ENCODE measurements at places on chromosomes 16 and 17. TPM values are rescaled to one million over a fixed set of nuclear protein-coding genes. Genes with fewer than 3 reads are reported as not detected.

The KCNH4 gene
- 0.48 TPM for total RNA-seq

DNA sequence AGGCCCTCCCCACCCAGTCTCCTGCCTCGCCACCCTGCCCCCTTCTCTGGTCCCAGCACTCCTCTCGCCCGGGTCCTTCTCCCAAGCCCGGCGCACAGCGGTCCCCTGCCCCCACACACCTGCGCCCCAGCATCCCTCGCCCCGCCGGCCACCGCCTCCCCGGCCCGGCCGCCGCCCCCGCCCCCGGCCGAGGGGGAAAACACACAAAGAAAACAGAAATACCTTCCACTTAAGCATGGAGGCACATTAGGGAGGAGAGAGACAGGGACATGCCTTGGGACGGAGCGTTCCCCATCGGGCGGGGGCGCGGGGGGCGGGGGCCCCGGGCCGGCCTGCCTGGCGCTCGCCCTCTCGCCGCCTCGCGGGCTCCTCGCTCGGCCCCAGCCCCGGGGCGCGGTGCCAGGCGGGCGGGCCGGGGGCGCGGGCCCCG is 326 bp downstream of the SRCIN1 start:
- no peak for DNase-seq

The TEKT5 gene
- not detected for total RNA-seq

- DNase-seq, result no peak
Observed at GRCh38 chr17:75611851-75612429, 21.3 kb upstream of the SMIM5 start.

GRCh38 chr17:42518755-42519545 is 17.1 kb upstream of the NAGLU start:
- DNase-seq, result no peak

The KRT15 gene
- total RNA-seq, result not detected

The CORO7 gene
- 34.0 TPM for total RNA-seq

DNA sequence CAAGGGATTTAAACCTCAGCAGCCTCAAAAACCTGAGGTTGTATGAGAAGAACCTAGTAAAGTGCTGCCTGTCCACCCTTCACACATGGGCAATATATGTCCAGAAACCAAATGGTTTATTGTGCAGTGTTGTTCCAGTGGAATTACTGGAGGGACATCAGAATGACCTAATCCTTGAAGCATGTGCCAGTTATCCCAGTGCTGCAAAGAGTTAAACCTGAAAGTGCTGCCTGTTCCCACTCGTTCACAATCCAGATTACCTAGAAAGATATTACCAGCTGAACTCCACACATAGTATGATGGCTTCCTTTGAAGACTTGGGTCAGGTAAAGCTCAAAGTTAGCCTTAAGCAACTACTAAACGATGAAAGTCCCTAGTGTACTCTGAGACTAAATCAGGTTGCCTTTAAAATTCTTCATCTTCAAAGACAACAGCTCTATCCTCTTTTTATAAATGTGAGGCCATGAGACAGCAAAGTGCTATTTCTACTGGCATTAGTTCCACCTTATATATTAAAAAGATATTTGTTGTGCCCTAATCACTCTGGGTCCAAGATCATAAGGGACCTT is 133.1 kb downstream of the SNX11 start:
- no peak for DNase-seq

DNA sequence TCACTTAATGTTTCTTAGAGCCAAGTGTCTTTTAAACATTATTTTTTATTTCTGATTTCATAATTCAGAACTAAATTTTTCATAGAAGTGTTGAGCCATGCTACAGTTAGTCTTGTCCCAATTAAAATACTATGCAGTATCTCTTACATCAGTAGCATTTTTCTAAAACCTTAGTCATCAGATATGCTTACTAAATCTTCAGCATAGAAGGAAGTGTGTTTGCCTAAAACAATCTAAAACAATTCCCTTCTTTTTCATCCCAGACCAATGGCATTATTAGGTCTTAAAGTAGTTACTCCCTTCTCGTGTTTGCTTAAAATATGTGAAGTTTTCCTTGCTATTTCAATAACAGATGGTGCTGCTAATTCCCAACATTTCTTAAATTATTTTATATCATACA is 13.6 kb upstream of the BCAS3 start:
- no peak for DNase-seq

The ZNF200 gene
- 4.3 TPM for total RNA-seq

GRCh38 chr17:14838567-14838966 is 426.6 kb downstream of the PMP22 start:
- DNase-seq, result no peak

The E2F4 gene
- total RNA-seq, result 119 TPM

DNA sequence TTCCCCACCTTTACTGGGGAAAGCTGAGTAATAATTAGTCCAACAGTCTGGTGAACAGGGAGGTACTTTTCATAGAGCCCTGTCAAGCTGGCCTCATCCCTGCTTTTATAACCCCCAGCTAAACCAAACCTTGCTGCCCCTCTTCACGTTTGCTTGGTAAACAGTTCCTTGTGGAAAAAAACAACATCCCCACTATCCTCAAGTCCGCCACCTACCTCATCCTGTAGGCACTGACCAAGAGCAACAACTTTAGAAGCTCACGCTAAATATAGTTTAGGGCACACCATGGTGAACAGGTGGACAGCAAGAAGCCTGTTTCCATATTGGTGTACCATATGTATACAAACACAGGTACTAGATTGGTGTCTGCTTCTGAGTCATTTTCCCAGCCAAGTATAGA is 16.5 kb downstream of the NFE2L1 start:
- DNase-seq, result no peak

DNA sequence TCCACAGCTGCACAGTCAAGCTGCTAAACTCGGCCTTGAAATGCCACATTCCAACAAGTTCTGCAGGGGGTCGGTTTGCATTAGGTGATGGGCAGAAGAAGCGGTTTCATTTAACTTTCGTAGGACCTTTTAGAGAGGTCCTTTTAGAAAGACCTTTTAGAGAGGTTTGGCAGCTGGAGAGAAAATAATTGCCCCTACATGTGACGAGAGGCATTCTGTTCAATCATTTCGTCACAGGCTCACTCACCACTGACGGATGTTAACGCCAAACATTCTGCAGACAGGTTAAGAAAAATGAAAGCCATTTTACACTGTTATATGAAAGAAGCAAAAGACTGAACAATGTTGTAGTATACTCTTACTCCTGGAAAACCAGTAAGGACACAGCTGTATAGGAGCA is 76.5 kb upstream of the ZNF423 start:
- DNase-seq, result no peak

DNA sequence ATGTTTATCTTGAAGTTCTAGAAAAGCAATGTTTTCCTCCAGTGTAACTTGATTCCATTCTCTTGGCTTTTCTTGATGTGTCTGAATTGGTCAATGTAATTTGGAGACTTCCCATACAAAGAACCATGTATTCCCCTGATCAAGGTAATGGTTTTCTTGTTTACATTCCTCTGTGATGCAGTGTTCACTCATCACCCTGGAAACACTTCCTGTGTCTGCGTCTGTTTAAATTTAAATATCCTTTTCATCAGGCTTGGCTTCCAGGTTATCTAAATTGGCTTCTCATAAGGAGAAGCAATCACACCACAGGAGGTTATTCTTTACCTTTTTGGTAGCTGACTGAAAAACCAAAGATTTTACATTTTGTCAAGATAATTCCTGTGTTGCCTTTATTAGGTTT is 237.3 kb upstream of the WSCD1 start:
- DNase-seq, result no peak

The EFCAB13 gene
- total RNA-seq, result 3.3 TPM

GRCh38 chr16:20137194-20137593 is 63.5 kb upstream of the GPR139 start:
- DNase-seq, result no peak

The KRT31 gene
- total RNA-seq, result not detected

GRCh38 chr17:31780483-31780882 is 78.6 kb downstream of the COPRS start:
- no peak for DNase-seq

DNA sequence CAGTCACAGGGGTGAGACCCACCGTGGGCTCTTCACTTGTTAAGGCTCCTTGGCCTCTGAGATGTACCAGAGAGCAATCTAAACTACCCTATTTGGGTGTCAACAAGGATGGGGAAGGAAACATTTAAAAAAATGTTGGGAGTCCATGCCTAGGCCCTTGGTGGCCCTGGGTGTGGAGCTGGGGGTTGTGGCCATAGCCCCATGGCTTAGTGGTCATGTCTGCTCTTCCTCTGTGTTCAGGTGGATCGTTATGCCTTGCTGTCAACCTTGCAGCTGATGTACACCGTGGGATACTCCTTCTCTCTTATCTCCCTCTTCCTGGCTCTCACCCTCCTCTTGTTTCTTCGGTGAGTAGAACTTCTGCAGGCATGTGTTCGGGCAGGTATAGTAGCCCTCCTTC is 28.5 kb downstream of the GLP2R start:
- DNase-seq, result no peak

The CCL1 gene
- total RNA-seq, result not detected

GRCh38 chr17:80783971-80784370 is 207.7 kb upstream of the CHMP6 start:
- DNase-seq, result no peak

The ZNF287 gene
- total RNA-seq, result 6.8 TPM

- DNase-seq, result no peak
Observed at GRCh38 chr17:15213381-15214087, 51.6 kb downstream of the PMP22 start.

GRCh38 chr16:20271893-20272292 is 55.4 kb downstream of the GP2 start:
- no peak for DNase-seq

The NUPR1 gene
- 56.4 TPM for total RNA-seq

The MEIOC gene
- not detected for total RNA-seq

DNA sequence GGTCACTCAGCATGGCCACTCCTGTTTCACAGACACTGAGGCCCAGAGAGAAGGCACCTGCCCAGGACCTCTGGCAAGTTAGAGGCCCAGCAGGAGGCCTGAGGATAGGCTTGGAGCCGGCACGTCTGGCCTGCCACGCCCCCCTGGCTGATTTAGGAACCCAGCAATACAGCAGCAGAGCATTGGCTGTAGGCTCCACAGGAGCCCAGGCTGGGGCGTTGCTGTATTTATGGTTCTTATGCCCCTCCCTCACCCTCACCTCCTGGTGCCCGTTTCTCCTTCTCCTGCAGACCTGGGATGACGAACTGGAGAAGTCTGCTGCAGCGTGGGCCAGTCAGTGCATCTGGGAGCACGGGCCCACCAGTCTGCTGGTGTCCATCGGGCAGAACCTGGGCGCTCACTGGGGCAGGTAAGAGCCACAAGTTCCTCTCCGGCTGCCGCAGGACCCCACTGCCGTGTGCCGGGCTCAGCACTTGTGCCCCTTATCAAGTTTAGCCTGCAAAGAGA is 25.8 kb downstream of the CRISPLD2 start:
- DNase-seq, result no peak

The COX6A2 gene
- total RNA-seq, result not detected

GRCh38 chr16:70692873-70693671 is 7.2 kb upstream of the MTSS2 start:
- DNase-seq, result no peak

- no peak for DNase-seq
Observed at GRCh38 chr17:43588121-43588520, 42.0 kb upstream of the ETV4 start.

The KRTAP4-4 gene
- total RNA-seq, result not detected

DNA sequence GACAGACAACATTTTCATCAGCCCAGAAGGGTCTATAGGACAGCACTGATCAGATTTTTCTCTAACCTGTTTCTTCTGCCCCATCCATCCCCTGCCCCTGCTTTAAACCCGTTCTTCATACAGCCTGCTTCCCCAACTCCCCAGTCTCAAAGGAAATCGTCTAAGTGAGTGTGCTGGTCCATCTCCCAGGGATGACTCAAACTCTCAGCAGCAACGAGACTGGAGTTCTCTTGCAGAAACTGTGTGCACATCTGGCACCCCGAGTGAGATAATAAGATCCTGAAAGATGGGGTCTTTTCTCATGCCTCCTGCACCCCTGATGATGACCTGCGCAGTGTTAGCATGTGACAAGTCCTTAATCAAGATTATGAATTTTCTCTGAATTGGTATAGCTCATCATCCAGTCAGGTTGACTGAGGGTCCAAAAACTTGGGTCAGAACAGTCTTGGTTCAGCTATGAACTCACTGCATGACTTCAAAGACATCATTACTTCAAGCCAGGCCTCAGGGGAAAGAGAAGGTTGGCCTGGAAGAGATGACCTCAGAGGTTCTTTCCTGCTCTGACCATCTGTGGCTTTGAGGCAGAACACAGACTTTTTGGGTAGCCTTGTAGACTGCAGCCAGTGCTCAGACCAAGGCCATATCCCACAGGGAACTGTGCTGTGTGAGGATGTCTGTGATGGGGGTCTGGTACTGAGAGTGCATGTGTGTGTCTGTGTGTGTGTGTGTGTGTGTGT is 117.9 kb downstream of the SPACA3 start:
- no peak for DNase-seq

The ALDH3A1 gene
- 2.8 TPM for total RNA-seq

The TBC1D26 gene
- total RNA-seq, result not detected

DNA sequence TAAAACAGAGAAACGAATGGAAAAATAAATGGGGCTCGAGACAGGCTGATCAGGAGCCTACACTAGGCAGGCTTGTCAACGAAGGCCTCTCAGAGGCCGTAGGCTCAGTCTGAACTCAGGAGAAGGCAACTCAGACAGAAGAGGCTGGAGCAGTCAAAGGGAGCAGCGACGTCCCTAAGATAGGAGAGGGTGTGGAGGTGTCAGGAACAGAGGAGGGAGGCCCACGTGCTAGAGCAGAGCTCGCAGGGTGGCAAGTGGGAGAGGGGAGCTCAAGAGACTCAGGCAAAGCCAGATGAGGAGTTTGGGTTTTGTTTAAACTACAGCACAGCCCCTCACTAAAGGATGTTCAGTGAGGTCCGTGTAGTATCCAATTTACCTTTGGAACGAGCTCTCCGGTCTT is 32.7 kb downstream of the LRRC75A start:
- DNase-seq, result no peak

GRCh38 chr17:32831627-32832243 is 45.2 kb downstream of the MYO1D start:
- DNase-seq, result no peak

The MYH8 gene
- not detected for total RNA-seq

- no peak for DNase-seq
Observed at GRCh38 chr17:75941442-75941819, 589 bp upstream of the FBF1 start.

The PRRT2 gene
- total RNA-seq, result 0.69 TPM
